Activated T-helper 2 cell treated with anti-CD3 and anti-CD28 coated beads, Interferon-gamma antibody, Interleukin-2, Interleukin-4, amounts not matched to agents 10 μg/mL and 5 μg/mL and 100 μg/mL, durations not matched to agents 14 hours and 24 hours and 36 hours (primary cell): ENCODE measurements at places on chromosomes 3 and 15. TPM values are rescaled to one million over a fixed set of nuclear protein-coding genes. Genes with fewer than 3 reads are reported as not detected.

IL17RC gene
- 0.27 and 0.48 TPM in 2 replicates for total RNA-seq

- no peaks in the 10 kb centered on the region for H3K4me1 ChIP-seq
- H3K27ac ChIP-seq: no peak overlapping the region
- no peaks in the 10 kb centered on the region for H3K36me3 ChIP-seq
- DNase-seq: no peak
- peaks cover 85% of the 10 kb centered on the region for H3K27me3 ChIP-seq
- no peak overlapping the region for H3K4me3 ChIP-seq
Observed at GRCh38 chr15:96415513-96416217, 85.2 kb downstream of the NR2F2 start.

- H3K4me1 ChIP-seq: peaks cover 25% of the 10 kb centered on the region
- H3K27ac ChIP-seq: no peak overlapping the region
- H3K36me3 ChIP-seq: peaks cover 2% of the 10 kb centered on the region
- H3K4me3 ChIP-seq: no peak overlapping the region
Observed at GRCh38 chr15:85007137-85007536, 25.5 kb downstream of the PDE8A start.

- H3K27ac ChIP-seq: no peak overlapping the region
- DNase-seq: no peak
- H3K4me1 ChIP-seq: peaks cover 34% of the 10 kb centered on the region
- H3K4me3 ChIP-seq: no peak overlapping the region
- no peaks in the 10 kb centered on the region for H3K27me3 ChIP-seq
Observed at GRCh38 chr3:60555686-60556354, 695.4 kb downstream of the FHIT start.

GRCh38 chr3:169344465-169344864 lies 319.0 kb downstream of the MECOM start:
- H3K27ac ChIP-seq: no peak overlapping the region
- DNase-seq: no peak
- no peak overlapping the region for H3K4me3 ChIP-seq
- H3K36me3 ChIP-seq: no peaks in the 10 kb centered on the region
- H3K27me3 ChIP-seq: peaks cover 9% of the 10 kb centered on the region

DNA sequence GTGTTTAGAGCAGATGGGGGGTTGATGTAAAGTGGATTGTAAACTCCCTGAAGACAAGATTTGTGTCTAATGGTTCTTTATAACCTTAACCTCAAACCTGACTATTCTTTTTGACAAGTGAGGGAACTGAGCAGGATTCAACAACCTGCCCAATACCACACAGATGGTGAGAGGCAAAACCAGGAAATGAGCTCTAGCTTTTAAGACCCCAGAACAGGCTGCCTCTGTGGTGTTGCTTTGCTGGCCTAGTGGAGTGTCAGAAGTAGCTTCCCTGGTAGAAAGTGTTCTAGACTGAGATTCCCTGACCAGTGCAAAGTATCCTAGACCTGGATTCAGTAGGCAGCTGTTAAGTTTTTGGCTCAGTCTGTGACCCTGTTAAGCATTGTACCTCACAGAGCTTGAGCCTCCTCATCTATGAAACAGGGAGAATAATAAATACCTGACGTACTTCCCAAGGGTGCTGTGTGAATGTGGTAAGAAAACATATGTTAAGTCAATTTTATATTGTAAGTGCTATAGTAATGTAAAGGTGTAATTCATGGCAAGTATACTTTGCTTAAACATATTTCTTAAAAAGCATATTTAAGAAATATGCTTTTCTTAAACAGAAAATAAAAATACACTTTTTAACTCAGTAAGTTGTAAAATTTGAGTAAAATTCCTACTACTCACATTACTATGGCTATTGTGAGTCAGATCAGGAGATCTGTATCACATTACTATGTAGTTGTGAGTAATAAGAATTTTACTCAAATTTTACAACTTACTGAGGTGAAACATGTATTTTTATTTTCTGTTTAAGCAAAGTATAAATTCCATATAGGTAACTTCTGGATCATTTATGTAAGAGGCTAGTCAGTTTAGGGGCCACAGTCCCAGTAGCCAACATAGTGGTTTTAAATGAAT lies 8.8 kb downstream of the GPR87 start:
- no peaks in the 10 kb centered on the region for H3K27me3 ChIP-seq
- H3K4me1 ChIP-seq: peaks cover 65% of the 10 kb centered on the region
- DNase-seq: no peak
- peaks cover 8% of the 10 kb centered on the region for H3K36me3 ChIP-seq

DNA sequence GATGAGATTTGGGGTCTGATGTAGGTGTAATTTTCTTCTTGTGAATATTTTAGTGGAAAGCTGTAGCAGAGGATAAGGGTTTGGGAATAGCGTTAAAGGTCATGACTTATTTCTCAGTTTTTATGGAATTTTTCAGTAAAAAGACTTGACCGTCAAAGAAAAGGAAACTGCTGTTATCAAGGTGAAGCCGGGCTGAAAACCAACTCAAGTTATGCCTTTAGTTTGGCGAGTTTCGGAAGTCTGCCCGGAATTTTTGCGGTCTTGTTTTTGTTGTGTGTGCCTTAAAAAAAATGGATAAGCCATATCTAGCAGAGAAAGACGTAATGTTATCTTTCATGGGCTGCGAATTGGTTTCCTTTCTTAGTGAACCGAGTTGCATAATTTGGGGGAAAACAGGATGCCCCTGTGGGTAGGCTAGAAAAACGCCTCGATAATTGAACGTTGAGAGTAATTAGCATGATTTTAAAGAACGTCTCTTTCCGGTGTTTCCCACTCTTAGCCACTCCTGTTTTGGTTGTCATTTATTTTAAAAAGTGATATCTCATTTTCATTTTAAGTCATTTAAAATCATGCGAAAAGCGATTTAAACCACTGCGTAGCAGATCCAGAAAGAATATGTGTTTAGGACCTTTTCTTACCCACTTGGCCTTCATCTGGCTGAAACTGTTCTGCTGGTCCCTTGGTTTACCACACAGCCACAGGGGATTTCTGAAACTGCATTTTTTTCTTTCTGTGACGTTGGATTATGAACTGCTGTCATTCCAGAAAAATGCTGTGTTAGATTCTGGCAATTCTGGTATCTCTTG lies 1.1 kb downstream of the NFKBIZ start:
- H3K27ac ChIP-seq: peak overlapping the region; percentile 97
- peaks cover 53% of the 10 kb centered on the region for H3K4me1 ChIP-seq
- peak; percentile 48 for DNase-seq
- peaks cover 68% of the 10 kb centered on the region for H3K36me3 ChIP-seq
- H3K27me3 ChIP-seq: no peaks in the 10 kb centered on the region
- H3K4me3 ChIP-seq: peak overlapping the region; percentile 94

EAF1 gene
- total RNA-seq: 23.9 and 25.9 TPM in 2 replicates

GRCh38 chr3:26838026-26838425 lies 215.5 kb downstream of the LRRC3B start:
- DNase-seq: no peak
- H3K27ac ChIP-seq: no peak overlapping the region

GRCh38 chr15:31298707-31299172 lies 27.9 kb upstream of the KLF13 start:
- H3K36me3 ChIP-seq: no peaks in the 10 kb centered on the region
- peak; percentile 6 for DNase-seq
- no peak overlapping the region for H3K27ac ChIP-seq
- no peak overlapping the region for H3K4me3 ChIP-seq

- H3K4me3 ChIP-seq: no peak overlapping the region
- DNase-seq: no peak
- H3K36me3 ChIP-seq: no peaks in the 10 kb centered on the region
- H3K27ac ChIP-seq: no peak overlapping the region
Observed at GRCh38 chr15:86541540-86541939, 461.9 kb downstream of the AGBL1 start.
